NCI-H1930 (cell line): ENCODE measurements at places on chromosomes 3 and 15.

DNA sequence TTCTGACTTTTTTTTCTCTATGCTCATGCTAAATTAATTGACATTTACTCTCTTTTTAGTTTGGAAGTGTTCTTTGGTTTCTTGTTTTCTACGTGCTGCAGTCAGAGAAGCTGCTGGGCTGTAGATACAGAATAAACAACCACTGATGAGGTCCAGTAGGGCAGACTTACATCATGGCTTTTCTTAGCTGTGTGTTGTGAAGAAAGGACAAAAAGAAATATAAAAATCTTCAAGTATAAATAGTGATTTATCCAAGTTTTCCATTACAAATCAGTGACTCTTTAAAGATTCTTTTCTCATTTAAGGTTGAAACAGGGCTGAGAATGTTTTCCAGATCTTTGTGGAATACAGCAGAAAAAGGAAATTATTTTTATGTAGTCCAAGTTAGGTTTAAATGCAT is 122.2 kb downstream of the CMSS1 start:
- no peak for DNase-seq

DNA sequence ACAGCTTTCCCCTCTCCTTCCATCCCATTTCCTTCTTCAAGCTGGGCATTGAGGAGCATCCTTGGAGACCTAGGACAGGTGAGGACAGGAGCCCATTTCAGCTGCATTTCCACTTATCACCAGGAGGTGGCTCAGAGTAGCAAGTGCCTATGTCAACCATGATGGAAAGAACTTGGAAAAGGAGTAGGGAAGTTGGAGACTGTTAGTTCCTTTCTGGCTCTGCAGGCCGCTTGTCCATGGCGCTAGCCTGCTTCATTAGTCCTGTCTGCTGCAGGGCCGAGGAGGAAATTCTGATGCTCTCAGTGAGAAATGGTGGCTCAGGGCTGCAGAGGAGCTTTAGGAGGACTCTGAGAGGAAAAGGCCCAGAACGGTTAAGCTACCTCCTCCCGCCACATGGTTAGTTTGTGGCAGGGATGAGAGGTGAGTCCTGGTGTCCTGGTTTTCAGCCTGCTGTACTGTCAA is 7.0 kb upstream of the CD276 start:
- DNase-seq = peak; percentile 2

DNA sequence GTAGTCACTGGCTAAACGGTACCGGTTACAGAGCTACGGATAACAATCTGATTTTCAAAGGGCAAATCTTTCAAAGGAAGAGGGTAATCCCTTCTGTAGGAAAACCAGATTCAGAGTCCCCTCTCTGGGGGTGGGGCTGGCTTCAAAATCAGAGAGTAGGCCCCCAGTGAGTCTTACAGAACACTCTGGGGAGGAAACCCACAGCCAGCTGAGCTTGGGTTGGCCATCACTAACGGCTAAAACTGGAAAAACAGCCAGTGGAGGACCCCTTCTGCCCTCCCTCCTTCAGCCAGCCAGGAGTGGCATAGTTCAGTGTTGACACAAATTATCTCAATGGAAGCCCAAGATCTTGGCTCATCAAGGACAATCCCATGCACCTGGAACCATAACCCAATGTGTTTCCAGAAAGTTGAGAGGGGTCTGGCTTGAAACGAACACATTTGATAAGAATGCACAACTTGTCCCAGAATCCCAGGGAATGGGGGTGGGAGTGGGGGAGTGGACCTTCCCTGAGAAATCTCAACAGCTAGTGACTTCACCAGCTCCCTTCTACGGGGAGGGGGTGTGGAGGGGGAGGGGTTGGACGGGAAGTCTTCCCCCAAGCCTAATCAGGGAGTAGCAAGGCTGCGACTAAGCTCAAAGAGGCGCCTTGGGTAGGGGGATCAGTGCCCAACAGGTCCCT is 1.0 kb downstream of the RASL12 start:
- DNase-seq = no peak

DNA sequence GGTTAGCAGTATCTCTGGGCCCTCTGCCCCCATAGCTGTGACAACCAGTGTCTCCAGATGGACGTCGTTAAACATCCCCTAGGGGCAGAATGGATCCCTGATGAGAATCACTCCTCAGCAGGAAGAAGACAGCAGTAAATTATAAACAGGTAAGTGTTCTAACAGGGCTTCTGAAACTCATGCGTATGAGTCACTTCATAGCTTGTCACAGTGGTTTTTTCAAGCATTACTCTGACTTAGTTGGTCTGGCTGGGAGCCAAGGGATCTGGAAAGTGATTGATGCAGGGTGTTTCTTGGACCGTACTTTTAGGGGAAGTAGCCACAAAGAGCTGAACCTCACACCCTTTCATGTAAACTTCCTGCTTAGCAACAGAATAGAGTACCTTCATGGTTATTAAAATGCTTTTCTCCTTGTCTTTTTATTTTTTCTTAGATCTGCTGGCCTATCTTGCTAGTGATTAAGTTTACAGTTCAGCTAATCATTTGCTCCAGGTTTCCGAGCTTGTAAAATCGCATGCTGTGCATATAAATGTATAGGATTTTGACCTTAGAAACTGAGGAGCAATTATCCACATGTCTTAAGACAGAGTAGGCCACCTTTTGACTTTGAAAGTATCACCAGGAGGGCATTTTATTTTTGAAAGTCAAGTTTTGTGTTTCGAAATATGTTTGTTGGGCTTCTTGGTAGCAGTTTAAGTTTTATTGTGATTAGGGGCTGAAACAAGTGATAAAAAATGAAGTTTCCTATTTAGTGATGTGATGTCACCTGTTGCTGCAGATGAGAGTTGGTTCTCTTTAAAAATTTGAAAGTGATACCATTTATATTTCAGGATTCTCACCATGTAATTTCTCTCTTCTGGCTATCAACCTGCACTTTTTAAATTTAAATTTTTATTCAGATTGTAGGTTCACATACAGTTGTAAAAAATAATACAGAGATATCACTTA is 333.9 kb downstream of the PTPRG start:
- no peak for DNase-seq

DNA sequence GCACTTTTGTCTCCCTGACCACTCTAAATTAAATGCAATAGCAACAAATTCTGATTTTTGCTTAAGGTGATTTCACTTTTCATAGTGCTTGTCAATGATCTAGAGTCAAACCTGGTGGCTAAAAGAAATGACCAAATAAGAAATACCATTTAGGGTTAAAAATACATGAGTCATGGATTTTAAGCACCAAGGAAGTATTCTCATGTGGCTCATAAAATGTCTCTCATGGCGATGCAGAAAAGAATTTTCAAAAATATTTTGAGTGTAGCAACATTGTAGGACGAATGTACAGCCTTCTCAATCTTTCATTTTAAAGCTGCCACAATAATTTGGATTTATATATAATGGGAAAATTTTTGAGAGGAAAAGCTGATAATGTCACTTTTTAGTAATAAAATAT is 193.6 kb downstream of the EPHA3 start:
- no peak for DNase-seq

- no peak for DNase-seq
Observed at GRCh38 chr15:69823223-69823907, 274.4 kb downstream of the TLE3 start.

DNA sequence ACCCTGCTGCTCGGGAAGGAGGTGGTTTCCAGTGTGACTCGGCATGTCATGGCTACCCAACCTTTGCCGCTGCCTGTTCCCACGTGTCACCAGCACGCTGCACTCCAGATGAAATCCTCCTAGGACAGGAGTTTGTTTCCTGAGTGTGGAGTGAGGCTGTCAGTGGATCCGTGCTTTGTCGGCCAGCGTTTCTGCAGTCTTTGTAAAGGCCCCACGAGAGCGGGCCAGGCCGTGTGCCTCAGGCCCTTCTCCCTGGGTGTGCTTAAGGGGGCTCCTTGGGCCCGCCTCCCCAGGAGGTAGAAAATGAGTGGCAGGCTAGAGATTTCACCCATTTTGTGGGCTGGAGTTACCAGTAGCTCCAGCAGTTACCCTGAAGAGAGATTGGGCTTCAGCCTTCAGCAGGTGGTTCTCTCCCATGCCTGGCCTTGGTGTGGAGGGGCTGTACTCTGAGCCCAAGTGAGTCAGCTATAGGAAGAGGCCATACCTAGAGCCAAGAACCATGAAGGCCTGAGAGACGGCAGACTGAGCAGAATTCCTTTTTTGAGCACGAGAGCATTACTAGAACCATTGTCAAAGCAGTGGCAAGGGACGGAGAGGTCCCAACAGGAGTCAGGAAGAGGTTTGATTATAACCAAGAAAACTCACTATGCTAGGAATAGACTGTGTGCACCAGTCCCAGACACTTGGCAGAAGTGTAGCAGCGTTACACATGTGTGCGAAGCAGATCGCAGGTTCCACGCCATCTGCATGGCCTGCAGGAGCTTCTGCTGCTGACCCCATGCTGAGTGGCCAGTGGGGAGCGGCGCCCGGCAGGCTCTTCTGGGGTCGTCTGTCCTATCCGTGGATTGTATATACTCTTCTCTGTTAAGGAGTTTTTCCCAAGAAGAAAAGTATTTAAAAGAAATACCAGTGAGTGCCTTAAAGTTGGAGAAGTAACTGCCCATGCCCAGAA is 14.5 kb downstream of the MAP6D1 start:
- DNase-seq = no peak

GRCh38 chr3:82558081-82558480 is 796.6 kb upstream of the GBE1 start:
- DNase-seq = no peak

- DNase-seq = no peak
Observed at GRCh38 chr15:83978588-83978987, 257.0 kb upstream of the GOLGA6L4 start.

- DNase-seq = no peak
Observed at GRCh38 chr3:73572368-73572767, 52.4 kb downstream of the PDZRN3 start.

DNA sequence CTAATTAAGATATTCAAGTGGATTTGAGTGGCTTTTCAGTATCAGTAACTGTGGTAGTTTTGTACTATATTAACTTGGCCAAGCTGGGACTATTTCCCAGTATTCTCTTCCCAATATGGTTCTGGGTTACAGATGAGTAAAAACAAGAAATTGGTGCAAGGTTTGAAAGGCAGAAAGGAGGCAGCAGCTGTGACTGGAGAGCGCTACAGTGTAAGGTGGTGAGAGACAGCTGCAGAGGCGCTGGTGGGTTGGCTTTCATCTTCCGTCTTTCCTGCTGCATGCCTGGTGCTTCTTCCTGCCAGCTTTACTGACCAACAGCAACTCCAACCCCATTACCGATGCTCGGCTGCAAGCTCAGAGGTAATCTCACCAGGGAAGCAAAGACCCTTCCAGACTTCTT is 9.8 kb downstream of the DPH3 start:
- no peak for DNase-seq

DNA sequence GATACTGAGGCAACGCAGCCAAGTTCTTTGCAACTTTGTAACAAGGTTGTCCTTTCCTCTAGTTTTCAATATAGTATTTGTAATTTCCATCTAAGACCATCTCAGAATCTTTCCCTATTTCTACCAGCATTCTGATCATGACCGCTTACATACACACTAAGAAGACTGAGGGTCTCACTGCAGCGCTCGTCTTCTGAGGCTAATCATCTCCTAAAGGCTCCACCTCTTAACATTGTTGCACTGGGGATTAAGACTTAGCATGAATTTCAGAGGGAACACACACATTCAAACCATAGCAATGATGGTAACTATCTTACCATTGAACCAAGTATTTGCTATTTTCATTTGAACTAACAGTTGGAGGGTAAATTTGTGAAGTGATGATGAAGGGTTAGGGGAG is 463.3 kb upstream of the CCDC54 start:
- DNase-seq = no peak
